SK-N-MC (cell line): ENCODE measurements at places on chromosomes 13 and 19.

GRCh38 chr13:44697058-44697457 is 120.9 kb upstream of the TSC22D1 start:
- DNase-seq = no peak

DNA sequence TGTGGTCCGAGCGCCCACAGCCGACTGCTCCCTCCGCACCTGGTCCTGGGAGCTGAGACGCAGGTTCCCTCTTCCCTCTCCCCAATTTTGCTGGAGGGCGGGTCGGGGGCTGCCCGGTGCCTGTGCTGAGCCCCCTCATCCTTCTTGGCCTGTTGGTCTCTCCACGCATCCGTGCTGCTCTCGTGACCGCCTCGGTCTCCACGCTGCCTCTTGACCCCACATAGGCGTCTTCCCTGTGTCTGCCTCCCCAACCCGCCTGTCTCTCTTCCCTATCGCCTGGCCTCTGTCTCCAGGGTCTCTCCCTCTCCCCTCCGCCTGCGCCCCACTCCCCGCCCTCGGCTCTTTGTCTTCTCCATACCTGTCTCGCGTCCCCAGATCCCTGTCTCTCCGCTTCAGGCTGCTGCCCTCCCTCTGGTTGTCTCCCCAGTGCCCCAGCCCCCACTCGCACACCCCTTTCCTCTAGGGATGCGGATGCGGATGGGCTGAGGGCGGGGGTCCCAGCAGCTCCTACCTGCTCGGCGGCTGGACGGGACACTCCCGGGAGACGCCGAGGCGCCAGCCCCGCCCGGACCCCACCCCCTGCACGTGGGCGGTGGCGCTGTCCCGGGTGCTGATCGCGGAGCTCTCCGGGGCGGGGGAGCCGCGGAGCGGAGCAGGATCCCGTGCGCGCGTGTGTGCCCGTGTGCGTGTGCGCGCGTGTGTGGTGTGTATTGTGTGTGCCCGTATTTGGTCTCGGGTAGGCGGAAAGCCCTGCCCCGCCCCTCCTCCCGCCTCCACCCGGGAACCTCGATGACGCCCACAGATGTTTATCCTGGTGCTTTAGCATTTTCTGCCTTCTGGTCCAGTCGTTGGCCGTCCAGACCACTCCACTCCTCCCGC is at the start of gene SYT5:
Gene SYT5, minus strand, starts transcription at position 684 of the 879 bp plus-strand sequence. CDS start 1,248 bp downstream, outside the sequence.
- DNase-seq = no peak

GRCh38 chr19:49301866-49302252 is 23.1 kb downstream of the SLC6A16 start:
- DNase-seq = no peak

- no peak for DNase-seq
Observed at GRCh38 chr19:11375143-11375948, 880 bp downstream of the SWSAP1 start.

DNA sequence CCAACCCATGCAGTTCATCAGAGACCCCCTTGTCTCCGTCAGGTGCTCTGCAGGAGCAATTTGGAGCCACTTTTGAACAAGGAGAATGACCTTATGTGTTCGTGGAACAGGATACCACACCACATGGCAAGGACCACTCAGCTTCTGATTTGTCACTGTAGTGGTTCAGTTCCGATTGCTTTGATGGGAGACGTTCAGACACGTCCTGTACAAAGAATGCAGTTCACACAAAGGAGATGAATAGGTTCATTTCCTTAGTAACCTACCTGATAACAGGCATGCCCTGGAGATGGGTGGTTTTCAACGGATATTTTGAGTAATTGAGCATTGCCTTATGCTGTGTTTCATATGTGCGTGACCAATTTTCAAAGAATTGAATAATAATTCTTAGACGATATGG is 17.2 kb downstream of the FGF9 start:
- no peak for DNase-seq

DNA sequence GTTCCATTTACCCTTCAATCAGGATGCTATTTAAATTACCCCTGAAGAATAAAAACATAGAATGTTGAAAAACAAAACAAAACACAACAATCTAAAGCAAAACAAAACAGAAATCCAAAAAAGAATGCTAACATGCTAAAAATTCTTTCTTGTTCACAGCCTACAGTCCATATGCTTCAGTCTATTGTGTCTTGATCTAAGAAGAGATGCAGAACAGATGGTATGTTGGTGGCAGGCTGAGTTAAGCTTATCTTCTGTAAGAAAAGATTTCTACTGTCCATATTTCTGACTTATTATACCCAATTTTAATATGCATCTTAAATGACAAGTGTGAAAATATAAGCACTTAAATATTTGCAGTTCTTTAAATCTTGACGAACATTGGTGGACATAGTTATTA is 356.1 kb upstream of the SLITRK1 start:
- no peak for DNase-seq

- no peak for DNase-seq
Observed at GRCh38 chr19:32719611-32720059, at the start of gene TDRD12. Gene TDRD12, plus strand, starts transcription at chr19:32719767. Its CDS starts 306 bp downstream, at chr19:32720073.

GRCh38 chr19:20162821-20163220 is 4.2 kb upstream of the ZNF486 start:
- DNase-seq = no peak

DNA sequence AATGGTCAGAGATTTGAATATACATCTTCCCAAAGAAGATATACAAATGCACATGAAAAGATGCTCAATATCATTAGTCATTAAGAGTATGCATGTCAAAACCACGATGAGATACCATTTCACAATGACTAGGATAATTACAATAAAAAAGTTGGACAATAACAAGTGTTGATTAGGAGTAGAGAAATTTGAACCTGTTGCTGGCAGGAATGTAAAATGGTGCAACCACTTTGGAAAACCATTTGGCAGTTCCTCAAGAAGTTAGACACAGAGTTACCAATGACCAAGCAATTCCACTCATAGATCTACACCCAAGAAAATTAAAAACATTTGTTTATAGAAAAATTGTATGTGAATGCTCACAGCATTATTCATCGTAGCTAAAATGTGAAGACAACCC is 33.2 kb upstream of the STARD13 start:
- no peak for DNase-seq

GRCh38 chr13:48494874-48495273 is 38.0 kb downstream of the RCBTB2 start:
- DNase-seq = no peak
